Activated CD8-positive, alpha-beta T cell treated with anti-CD3 and anti-CD28 coated beads, Interleukin-2, amount 10 ng/mL, durations not matched to agents 7 days and 5 days (primary cell): ENCODE measurements at places on chromosomes 6 and 20.
A peak's percentile ranks its signal among the peaks of the same experiment; 100 is the strongest.

- DNase-seq: no peak
These were observed 98.6 kb upstream of the MRPS10 start for GRCh38 chr6:42315991-42316970.

GRCh38 chr6:104956731-104957294 is at the start of gene LIN28B:
TSS of gene LIN28B (plus strand) at chr6:104957107. CDS start at chr6:104957251, 144 bp downstream.
- DNase-seq: no peak

DNA sequence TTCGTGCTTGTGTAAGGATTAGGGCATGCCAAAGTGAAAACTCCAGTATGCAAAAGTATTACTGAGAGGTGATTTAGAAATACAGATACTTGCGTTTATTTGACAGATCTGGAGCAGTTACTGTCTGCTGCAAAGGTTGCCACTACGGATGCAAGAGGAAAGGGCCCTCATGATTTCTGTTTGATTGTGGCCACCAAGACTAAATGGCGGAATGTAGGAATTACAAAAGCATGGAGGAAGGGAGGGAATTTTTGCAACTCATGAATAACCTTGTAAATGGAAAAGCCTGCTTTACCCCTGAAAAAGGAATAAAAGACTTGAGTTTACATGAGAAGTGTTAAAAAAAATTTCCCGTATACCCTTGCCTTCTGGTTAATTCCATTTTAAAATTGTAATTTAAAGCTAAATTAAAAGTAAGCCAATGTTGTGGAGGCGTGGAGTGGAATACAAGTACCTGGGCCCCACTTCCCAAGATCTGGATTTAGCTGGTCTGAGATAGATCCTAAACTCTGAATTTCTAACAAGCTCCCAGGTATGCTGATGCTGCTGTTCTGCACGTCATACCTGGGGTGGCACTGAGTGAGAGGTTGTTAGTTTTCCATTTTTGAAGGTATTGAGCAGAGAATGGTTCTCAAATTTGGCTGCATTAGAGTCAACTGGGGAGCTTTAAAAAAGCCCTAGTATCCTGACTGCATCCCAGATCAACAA is 56.6 kb upstream of the NKX2-2 start:
- no peak for DNase-seq

DNA sequence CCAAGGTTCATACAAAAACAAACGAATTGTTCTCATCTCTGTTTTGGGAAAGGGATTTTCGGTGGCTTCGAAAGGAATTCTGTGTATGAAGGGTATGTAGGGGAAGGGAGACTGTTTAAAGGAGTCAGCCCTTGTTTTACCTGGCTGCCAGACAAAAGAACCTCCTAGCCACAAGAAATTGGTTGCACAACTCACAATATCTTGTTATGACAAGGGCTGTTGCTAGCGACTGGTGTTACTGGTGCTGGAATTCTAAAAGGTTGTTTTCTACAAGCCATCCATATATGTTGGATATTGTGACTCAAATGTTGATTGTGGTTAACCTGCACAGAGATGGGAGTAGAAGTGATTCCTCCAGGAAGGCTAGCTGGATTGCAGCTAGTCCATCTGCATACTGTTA is 34.6 kb upstream of the CITED2 start:
- no peak for DNase-seq

- DNase-seq: no peak
These were observed 439.6 kb downstream of the DOK5 start for GRCh38 chr20:54914995-54915394.

DNA sequence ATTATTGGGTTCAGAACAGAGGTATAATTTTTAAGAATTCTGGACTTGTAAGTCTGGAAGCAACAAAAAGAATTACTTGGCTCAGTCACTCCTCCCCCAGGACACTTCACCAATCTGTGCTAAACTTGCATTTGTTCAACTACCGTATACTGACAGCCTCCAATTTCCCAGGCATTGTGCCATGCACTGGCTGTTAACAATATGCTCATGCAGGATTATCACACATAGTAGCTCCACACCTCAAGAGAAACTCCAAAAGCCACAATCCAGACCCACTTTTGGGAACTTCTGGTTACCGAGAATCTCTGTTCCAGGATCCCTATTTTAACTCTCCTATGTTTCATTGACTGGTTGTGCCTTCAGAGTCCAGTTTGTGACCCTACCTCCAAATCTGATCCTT is 7.7 kb downstream of the ADGRF1 start:
- DNase-seq: no peak

DNA sequence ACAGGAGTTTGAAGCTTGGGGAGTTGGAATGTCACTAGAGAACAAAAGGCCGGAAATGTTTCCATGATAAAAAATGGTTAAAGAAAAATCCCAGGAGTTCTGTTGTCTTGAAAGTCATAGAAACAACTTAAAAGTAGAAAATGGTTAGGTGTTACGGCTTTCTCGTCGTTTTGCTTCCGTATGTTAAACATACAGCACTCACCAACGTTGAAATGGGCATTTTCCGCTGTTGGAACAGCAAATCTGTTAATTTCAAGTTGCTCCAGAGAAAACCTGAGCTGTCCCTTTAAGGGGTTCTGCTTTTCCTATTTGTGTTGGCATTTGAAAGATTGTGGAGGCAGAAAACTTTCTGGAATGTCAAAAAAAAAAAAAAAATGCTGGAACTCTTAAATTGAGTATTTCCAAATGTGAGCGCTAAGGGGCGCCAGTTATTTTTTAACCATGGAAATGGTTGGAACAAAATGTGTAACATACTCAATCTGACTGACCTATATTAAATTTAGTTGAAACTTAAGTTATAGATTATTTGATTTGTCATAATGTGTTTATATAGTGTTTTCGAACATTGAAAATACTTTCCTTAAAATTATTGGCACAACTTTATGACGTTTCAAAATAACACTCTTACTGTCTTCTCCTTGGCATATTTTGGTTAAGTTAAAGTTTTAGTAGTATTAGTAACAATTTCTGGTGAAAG is 2.2 kb downstream of the QKI start:
- peak; percentile 56 for DNase-seq

DNA sequence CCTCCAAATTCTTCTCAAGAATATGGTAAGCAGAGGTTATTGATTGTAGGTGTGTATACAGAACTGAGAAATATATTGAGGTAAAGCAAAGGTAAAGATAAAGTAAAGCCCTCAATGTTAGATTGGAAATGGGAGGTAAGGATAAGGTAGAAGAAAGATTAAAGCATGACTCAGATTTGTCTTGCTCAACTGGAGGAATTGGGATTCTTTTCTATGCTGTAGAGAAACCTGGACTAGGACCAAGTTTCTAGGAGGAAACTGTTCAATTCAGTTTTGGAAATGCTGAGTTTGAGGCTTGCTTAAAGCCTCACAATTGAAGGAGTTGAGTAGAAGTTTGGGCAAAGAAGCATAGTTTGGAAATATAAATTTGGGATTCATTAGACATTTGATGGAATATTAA is 634.0 kb upstream of the PTCHD4 start:
- no peak for DNase-seq

GRCh38 chr6:145372671-145373151 is 362.6 kb downstream of the EPM2A start:
- DNase-seq: peak; percentile 23

DNA sequence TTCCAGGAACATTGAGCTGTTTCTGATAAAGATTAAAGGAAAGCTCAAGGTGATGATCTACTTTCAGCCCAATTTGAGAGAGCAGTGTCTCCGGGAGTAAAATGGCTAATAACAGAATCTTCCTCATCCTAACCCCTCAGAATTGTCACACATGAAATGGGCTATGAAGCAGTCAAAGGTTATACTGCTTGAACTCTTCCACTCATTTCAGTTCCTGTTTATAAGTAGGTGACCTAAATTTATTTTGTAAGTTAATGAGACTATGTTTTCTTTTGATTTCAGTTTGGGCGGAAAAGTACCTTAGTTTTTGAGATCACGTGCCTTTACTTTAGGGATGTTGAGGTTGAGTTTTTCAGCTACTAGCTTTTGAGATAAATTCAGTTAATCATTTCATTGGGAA is 47.2 kb downstream of the QKI start:
- no peak for DNase-seq

- no peak for DNase-seq
These were observed 1.9 kb upstream of the AFDN start for GRCh38 chr6:167824591-167825331.

GRCh38 chr6:73514746-73515110 is 6.1 kb downstream of the EEF1A1 start:
- DNase-seq: no peak
